Sigmoid colon (tissue), 7 donors: ENCODE measurements at places on chromosomes 13 and 19. TPM values are rescaled to one million over a fixed set of nuclear protein-coding genes. Genes with fewer than 3 reads are reported as not detected.

Gene ADAT3
- total RNA-seq, result 0.33 TPM

Gene OR7C1
- not detected for total RNA-seq

Gene FFAR1
- total RNA-seq, result not detected

Gene NPHS1
- not detected for total RNA-seq

Gene OSCAR
- not detected for total RNA-seq

Gene CNN1
- total RNA-seq, result 1,586 TPM

Gene UQCRFS1
- 30.2 TPM for total RNA-seq

Gene TPGS1
- total RNA-seq, result 48.9 TPM

Gene PLA2G4C
- 18.5 TPM for total RNA-seq

GRCh38 chr19:38003438-38004185, 96.6 kb downstream of the SIPA1L3 start:
- peaks cover 22% of the 10 kb centered on the region for H3K4me1 ChIP-seq
- H3K27ac ChIP-seq, result peak overlapping the region; percentile 76
- no peaks in the 10 kb centered on the region for H3K27me3 ChIP-seq
- H3K36me3 ChIP-seq, result no peaks in the 10 kb centered on the region

DNA sequence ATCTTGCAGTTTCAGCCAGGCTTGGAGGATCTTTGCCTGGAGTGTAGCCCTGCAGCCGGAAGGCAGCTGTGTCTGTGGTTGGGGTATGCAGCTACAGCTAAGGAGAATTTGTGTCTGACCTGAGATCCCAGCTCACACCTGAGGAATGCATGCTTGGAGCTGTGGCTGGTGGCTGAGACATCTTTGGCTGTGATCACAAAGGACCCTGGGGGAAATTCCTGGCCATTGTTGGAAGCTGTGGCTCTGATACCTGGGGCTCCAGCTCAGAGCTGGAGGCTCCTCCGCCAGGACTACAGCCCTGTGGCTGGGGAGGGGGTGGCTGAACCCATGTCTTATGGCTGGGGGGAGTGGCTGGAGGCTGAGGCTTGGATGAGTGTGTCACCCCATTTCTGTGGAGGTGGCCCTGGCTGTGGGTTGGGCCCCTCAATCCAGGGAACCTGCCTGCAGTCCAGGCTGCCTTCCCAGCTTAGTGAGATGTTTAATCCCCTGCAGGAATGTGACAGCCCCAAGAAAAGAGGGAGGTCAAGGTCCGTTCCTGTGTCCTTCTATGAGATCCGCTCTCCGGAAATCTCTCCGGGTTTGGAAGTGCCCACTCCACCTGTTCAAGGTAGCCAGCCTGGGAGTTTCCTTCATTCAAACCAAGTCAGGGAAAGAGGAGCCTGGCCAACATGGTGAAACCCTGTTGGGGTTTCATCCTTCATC, 27.6 kb downstream of the ARHGEF18 start:
- H3K27me3 ChIP-seq, result no peaks in the 10 kb centered on the region
- H3K27ac ChIP-seq, result no peak overlapping the region
- H3K36me3 ChIP-seq, result peaks cover 23% of the 10 kb centered on the region
- no peak for DNase-seq
- H3K4me3 ChIP-seq, result no peak overlapping the region
- H3K4me1 ChIP-seq, result peaks cover 47% of the 10 kb centered on the region

GRCh38 chr13:33284916-33285315, 639 bp downstream of the STARD13 start:
- H3K27ac ChIP-seq, result peak overlapping the region; percentile 93
- DNase-seq, result no peak

DNA sequence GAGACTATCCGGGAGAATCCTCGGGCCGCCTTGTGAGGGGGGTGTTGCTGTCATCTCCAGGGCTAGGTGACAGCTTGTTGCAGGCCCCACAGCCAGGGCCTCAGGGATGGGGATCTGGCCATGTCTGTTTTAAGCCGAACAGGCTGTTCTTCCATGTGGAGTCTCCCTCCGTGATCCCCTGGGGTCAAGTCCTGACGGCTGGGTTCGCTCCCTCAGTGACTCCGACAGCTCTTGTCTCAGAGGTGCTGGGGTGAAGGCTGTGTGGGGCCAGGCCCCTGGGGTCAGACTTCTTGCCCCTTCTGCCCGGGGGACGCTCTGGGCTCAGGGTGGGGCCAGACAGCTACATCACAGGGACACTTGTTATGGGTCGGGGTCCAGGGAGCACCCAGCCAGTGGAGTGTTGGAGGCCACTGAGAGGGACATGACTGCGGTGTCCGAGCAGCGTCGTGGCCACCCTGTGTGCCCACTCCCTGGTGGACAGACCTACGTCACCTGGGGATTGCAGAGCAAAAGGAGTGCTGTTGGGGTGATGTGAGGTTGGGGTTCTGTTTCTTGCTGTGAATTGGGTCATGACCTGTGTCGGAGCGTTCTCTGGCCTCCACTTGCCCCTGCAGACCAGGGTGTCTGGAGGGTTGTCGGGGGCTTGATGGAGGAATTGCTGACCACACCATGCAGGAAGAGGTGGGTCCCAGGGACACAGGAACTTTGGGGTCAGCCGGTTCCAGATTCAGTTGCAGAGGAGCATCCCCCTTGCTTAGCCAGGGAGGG, 21.5 kb downstream of the EPN1 start:
- H3K27ac ChIP-seq, result no peak overlapping the region
- no peak for DNase-seq
- H3K4me1 ChIP-seq, result no peaks in the 10 kb centered on the region
- H3K36me3 ChIP-seq, result peaks cover 13% of the 10 kb centered on the region
- no peak overlapping the region for H3K4me3 ChIP-seq

DNA sequence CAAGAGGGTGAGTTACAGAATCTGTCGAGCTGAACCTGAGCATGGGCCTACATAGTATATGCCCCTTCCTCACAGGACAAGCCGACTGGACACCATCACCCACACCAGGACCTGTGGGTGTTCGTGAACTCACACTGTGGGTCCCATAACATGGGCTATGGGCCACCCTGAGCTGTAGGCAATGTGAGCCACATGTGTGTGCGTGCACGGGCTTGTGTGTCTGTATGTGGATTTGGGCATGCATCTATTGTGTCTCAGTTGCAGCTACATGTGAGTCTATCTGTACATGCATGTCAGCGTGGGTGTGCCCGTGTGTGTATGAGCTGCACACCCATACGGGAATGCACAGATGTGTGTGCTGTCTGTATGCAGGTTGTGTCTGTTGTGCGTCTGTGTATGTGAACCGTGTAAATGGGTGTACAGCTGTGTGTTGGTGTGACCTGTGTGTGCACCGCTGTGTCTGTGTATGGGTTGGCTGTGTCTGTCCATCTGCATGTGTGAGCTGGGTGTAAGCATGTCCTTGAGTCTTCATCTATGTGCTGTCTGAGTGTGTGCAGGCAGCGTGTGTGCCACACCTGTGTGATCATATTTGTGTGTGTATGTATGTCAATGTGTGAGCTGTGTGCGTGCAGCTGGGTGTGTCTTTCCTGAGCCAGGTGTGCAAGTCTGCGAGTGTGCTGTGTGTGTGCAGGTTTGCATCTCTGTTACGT, 1.7 kb downstream of the NOTCH3 start:
- peak overlapping the region; percentile 46 for H3K4me3 ChIP-seq
- peaks cover 55% of the 10 kb centered on the region for H3K27me3 ChIP-seq
- H3K27ac ChIP-seq, result peak overlapping the region; percentile 51
- H3K4me1 ChIP-seq, result peaks cover 24% of the 10 kb centered on the region
- DNase-seq, result no peak

DNA sequence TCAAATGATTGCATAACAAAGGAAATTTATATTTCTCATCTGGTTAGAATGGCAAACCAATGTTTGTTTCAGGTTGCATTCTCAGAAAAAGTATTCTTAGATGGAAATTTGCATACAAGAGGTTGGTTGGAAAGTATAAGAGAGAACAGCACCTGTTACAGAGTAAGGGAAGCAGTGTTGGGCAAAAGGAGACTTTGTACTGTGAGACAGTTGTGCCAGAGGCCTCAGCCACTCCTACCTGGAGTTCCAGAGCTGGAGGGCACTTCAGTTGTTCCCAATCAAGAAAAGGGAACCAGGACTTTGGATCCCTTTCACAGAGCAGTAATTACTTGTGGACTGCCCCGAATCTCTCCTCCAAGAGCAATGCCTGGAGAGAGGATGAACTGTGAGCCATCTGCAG, 81.8 kb downstream of the SPRY2 start:
- no peak overlapping the region for H3K27ac ChIP-seq
- H3K36me3 ChIP-seq, result no peaks in the 10 kb centered on the region

DNA sequence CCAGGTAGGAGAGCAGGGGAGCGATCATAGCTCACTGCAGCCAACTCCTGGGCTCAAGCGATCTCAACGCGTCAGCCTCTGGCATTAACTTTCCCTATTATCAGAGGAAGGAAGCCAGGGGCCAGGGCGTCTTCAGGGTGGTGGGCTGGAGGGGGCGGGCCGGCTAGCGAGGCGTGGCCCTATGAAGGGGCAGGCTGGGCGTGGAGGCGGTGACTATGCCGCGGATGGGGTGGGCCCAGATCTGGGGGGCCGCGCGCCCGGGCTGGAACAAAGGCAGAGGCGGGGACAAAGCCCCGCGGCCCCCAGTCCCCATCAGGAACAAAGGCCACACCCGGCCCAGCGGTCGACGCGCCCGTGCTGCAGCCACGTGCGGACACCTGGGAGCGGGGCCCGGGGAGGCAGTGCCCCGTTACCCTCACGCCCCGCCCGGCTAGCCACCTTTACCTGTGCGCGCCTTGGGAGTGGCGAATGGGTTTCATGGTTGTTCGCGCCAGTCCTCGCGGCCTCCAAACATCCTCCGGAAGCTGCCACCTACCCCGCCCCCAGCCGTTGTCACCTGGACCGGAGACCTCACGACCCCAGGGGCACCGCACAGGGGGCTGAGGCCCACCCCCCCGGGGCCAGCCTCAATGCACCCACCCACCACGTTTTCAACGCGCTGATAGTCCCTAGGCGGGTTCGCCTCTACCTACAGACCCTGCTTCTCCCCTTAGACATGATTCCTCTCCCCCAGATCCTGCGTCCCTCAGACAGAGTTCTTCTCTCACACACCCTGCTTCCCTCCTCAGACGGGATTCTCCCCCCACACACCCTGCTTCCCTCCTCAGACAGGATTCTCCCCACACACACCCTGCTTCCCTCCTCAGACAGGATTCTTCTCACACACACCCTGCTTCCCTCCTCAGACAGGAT, 5.4 kb upstream of the TRIM28 start:
- peaks cover 21% of the 10 kb centered on the region for H3K27me3 ChIP-seq
- peaks cover 4% of the 10 kb centered on the region for H3K4me1 ChIP-seq
- peak overlapping the region; percentile 11 for H3K4me3 ChIP-seq
- no peak overlapping the region for H3K27ac ChIP-seq

GRCh38 chr19:5081443-5082161, 112.7 kb downstream of the KDM4B start:
- DNase-seq, result no peak
- no peak overlapping the region for H3K4me3 ChIP-seq
- H3K4me1 ChIP-seq, result no peaks in the 10 kb centered on the region
- peaks cover 23% of the 10 kb centered on the region for H3K36me3 ChIP-seq
- H3K27me3 ChIP-seq, result no peaks in the 10 kb centered on the region
- H3K27ac ChIP-seq, result no peak overlapping the region

GRCh38 chr13:29336356-29336755, 259.1 kb downstream of the SLC7A1 start:
- no peak overlapping the region for H3K4me3 ChIP-seq
- no peak for DNase-seq
- no peaks in the 10 kb centered on the region for H3K4me1 ChIP-seq
- no peak overlapping the region for H3K27ac ChIP-seq
- no peaks in the 10 kb centered on the region for H3K27me3 ChIP-seq

GRCh38 chr13:26457212-26457611, 100.3 kb upstream of the WASF3 start:
- no peak for DNase-seq
- H3K4me3 ChIP-seq, result no peak overlapping the region
- peaks cover 4% of the 10 kb centered on the region for H3K4me1 ChIP-seq
- no peaks in the 10 kb centered on the region for H3K27me3 ChIP-seq
- no peaks in the 10 kb centered on the region for H3K36me3 ChIP-seq

DNA sequence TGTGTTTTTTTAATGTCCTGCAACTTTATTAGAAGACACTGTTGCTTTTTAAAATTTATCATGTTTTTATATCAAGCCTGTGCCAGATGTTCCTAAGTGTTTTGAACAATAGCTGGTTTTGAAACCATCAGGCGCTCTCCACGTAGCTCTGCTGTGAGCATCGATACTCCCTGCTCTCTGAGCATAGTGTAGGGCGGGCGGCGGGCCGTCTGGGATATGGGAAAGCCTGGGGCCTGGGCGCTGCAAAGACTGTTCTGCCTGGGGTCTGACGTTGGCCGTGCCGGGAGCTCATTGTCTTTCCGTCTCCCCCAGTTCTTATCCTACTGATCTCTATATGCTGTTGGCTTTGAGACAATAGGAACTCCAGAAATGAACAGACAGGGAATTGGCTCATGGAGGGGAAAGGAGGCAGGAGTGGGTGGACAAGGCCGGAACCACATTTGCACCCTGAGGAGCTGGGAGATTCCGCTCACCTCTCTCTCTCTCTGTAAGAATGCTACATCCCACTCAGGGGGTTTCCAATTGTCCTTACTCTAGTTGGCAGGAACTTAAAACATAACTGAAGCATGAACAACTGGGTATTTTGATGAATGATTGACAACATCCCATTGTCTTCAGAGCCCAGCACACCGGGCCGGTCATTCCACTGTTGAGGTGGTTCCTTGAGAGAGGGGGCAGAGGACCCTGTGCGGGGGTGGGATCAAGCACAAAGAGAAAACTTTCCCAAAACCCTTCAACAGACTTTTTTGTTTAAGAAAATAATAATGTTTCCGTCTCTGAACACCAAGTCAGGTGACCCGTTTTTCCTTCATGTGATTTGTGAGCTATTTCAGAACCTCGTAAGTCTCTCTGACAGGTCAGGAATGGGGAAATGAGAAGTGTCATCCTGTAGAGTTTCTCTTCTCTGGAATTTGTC, 64.7 kb downstream of the COL4A2 start:
- H3K4me3 ChIP-seq, result peak overlapping the region; percentile 1
- no peaks in the 10 kb centered on the region for H3K27me3 ChIP-seq
- H3K27ac ChIP-seq, result peak overlapping the region; percentile 72
- H3K4me1 ChIP-seq, result no peaks in the 10 kb centered on the region

GRCh38 chr19:29189033-29189360, 24.0 kb downstream of the UQCRFS1 start:
- H3K4me3 ChIP-seq, result no peak overlapping the region
- no peaks in the 10 kb centered on the region for H3K36me3 ChIP-seq
- no peak overlapping the region for H3K27ac ChIP-seq
- no peaks in the 10 kb centered on the region for H3K27me3 ChIP-seq
- DNase-seq, result no peak
- H3K4me1 ChIP-seq, result no peaks in the 10 kb centered on the region

GRCh38 chr13:55000043-55000442, 1971.4 kb downstream of the OLFM4 start:
- H3K27ac ChIP-seq, result no peak overlapping the region
- DNase-seq, result no peak
- no peaks in the 10 kb centered on the region for H3K4me1 ChIP-seq
- H3K4me3 ChIP-seq, result no peak overlapping the region

- H3K27me3 ChIP-seq, result no peaks in the 10 kb centered on the region
- DNase-seq, result no peak
- H3K4me1 ChIP-seq, result peaks cover 22% of the 10 kb centered on the region
- no peak overlapping the region for H3K27ac ChIP-seq
- H3K36me3 ChIP-seq, result no peaks in the 10 kb centered on the region
These were observed 25.1 kb downstream of the RFX1 start for GRCh38 chr19:13981021-13981420.

- DNase-seq, result no peak
- no peaks in the 10 kb centered on the region for H3K4me1 ChIP-seq
- H3K27me3 ChIP-seq, result no peaks in the 10 kb centered on the region
- H3K27ac ChIP-seq, result no peak overlapping the region
- peaks cover 84% of the 10 kb centered on the region for H3K36me3 ChIP-seq
These were observed 10.4 kb upstream of the ZNF8 start for GRCh38 chr19:58268344-58268743.

- H3K27me3 ChIP-seq, result no peaks in the 10 kb centered on the region
- H3K4me1 ChIP-seq, result no peaks in the 10 kb centered on the region
- no peak overlapping the region for H3K27ac ChIP-seq
- no peak overlapping the region for H3K4me3 ChIP-seq
These were observed 72.1 kb downstream of the IPO5 start for GRCh38 chr13:98025480-98026025.
